NCI-H460 (cell line): ENCODE measurements at places on chromosomes 16 and 17. TPM values are rescaled to one million over a fixed set of nuclear protein-coding genes. Genes with fewer than 3 reads are reported as not detected.

DNA sequence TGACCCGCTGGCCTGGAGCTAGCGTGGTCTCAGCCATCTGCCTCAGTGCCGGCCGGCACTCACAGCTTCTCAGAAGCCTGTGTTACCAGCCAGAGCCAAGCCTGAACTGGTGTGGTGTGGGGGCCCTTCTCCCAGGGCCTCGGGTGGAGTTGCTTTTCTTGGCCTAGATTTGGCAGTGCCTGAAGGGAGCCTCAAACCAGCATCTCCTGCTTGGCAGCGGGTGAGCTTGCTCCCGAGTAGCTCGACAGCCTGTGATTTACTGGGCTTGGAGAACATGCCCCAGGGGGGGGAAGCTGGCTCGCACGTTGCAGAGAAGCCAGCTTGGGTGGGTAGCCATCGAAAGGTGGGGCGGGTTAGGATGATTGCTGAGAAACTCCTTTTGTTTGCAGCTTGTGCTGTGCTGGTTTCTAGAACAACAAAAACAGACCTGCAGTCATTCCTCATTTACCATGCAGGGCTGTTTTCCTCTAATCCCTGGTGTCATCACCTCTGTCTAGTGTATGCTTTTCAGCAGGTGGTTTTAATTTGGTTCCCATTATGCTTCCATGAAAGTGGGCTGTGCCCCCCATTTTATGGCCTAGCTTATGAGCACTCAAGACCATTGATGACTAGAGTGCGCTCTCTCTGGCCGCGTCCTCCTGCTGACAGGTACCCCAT is 42.2 kb downstream of the TBCD start:
- no peak for DNase-seq

DNA sequence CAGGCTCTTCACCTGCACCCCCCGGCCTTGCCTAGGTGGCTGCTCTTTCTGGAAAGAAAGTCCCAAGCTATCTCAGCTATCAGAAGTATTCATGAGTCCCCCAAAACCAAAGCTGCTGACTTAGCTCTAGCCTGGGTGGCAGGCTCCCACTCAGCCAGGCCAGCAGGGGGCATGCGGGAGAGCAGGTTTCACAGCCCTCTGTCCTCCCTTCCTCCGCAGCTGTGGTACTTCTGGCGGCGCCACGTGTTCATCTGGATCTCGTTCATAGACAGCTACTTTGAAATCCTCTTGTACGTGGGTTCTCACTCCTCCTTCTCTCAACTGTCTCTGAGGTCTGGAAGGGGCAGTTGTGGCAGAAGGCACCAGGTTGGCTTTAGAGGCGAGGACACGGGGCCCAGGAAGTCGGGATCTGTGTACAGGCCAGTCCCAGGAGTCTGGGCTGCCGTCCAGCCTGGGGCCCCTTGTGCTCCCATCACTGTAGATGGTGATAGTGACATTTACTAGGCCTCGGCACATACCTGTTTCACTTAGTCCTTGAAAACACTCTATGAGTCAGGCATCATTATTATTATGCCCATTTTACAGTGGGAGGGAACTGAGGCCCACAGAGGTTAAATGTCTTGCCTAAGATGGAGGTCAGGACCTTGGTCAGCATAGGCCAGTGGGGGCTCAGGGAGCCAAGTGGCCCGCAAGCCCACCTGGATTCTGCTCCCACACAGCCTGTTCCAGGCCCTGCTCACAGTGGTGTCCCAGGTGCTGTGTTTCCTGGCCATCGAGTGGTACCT is 12.9 kb downstream of the TRPV2 start:
- peak; percentile 46 for DNase-seq

DNA sequence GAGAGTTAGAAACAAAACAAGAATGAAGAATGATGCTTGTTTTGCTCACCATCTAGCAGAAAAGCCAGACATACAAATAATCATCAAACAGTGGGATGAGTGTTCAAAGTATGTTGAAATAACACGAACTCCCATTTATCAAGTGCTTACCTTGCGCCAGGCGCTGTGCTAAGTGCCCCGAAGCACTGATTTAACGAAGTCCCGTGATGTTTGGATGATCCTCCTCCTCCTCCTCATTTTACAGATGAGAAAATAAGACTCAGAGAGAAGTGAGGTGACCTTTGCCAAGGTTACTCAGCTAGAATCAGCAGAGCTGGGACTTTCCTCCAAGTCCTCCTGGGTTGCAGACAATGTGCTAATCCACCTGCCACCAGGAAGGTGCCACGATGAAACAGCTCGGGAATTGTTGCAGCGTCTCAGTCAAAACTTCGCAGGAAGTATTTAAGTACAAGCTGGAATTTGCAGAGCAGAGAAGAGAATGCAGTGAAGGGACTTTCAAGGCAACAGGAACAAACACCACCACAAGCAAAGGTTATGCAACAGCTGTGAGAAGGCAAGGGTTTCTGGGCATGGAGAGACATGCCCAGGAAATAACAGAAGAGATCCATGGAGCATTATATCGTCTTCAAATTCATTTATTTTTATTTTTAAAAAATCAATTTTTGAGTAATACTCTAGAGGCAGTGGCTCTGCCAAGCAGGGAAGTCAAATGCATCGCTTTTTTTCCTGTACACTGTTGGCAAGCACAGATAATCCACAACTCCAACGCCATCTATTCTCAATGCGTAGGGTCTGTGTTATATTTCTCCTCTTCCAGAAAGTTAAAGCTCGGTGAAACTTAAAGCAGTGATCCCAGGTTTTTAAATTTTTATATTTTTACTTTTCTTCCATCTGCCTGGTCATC is 11.1 kb downstream of the PRCD start:
- peak; percentile 31 for DNase-seq

DNA sequence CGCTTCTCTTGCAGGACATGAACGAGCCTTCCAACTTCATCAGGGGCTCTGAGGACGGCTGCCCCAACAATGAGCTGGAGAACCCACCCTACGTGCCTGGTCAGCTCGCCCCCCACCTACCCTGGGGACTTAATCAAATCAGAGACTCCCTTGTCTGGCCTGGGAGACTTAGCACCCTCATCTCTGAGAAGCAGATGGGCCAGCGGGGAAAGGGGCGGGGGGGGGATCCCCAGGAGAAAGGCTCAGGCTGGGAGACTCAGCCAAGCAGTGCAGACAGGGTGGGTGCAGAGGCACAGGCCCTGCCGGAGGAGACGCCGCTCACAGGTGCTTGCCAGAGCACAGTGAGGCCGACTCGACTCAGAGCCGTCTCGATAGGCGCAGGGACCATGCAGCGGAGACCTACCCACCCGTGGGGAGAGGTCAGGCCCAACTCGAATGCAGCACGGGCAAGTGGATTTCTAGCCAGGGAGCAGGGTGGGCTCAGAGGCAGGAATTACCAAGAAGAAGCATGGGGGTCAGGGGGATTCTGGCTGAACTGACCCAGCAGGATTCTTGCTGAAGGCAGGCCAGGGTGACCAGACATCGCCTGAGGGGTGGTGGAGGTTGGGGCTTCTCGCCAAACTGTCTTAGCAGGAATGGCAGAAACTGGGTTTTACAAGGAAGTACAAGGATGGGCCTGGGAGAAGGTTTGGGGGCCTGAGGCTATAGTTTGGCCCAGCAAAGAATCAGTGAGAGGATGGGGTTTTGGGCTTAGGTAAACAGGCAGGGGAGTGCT is 9.7 kb downstream of the GAA start:
- DNase-seq: no peak

DNA sequence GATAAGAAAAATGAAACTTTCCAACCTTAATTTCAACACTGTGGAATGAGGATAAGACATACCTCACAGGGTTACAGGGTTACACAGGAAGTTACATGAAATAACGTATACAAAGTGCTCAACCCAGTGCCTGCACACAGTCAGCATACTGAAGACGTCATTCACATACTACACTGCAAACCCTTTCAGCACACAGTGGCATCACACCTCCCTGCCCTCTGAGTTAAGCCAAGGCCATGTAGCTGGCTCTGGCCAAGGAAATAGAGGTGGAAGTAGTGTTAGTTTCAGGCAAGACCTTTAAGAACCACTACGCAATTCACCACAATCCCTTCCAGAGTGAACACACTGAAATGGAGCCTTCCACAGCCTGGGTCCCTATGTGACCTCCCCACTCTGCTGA is 46.6 kb upstream of the GSG1L start:
- no peak for DNase-seq

DNA sequence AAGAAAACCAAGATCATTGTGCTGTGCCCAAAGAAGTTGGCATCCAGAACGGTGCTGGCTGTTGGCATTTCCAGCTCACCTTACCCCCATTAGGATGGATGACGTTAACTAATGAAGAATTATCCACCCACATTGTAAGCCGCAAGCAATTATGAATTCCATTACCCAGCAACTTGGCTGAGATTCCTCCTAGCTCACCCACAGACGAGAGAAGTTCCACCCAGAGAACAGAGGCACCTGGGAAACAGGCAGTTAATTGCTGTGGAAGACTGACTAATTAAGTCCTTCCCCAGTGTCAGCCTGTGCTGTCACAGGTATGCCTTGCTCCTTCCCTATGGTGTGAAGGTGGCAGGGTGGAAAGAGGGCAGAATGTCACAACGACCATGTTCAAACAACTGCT is 456.2 kb upstream of the CDH5 start:
- DNase-seq: no peak

DNA sequence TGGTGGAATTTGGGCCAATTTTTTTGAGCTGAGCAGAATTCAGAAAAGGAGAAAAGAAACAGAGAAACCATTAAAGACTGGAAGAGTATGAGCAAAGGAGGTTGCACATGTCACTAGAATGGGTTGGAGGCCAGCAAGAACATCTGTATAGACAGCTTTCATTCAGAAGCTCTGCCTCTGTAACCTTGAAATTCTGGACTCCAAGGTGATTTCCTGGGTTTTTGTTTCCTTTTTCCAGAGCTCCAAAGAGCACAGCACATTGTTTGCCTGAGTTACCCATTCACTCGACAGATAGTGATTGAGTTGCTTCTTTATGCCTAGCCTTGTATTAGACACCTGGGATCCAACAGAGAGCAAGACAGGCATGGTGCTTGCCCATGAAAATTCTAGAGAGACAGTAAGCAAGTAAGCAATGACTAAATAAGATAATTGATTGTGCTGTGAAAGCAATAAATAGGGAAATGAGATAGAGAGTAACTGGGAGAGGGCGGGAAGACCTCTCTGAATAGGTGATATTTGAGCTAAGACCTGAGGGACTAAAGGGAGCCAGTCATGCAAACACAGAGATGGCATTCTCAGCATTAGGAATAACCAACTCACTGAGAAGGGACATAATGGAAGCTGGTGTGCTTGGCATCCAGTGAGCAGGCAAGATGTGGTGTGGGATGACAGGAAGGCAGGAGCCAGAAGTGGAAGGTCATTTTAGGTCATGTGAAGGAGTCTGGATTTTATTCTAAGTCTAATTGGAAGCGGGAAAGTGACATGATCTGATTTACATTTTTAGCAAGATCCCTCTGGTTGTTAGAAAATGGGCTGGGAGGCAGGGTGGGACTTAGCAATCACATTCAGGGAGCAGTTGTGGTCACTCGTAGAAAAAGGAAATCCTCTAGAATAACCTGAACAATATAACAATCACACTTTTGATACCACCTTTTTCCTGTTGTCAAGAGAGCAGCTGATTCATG is 197.5 kb downstream of the HS3ST3A1 start:
- DNase-seq: no peak

DNA sequence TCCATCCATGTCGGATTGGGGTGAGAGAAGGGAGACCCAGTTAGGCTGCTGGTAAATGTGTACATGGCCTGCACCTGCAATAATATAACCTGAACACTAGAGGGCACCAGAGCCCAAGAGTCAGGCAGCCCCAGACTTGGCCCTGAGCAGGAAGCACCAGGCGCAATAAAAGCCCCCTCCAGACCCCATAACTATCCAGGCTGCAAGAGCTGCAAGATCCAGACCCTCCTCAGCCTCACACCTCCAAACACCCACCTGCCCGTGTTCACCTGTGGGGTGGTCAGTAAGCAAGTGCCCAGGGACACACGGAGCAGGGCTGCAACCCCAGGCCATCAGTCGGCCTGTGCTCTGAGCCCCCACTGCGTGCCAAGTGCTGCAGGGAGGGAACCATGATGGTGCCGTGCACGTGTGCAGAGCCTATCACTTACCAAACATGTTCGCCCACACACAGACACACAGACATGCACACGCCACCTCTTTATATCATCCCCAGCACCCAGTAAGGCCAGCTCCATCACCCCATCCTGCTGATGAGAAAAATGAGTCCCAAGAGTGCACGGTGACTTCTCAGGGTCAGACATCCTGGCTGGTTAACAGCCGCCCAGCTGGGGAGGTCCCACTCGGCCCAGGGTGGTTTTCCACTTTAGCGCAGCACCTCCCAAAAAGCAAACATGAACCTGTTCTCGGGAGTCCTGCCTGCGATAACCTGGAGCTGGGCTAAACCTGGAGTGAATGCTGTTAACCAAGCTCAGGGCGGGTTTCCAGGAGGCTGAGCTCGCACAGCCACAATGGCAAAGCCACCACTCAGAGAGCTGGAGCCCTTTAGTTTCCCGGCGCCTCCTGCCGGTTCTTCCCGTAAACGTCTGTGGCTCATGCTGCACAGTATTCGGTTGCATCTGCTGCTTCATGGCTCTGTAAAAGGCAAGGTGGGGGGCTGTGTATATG is 439.8 kb downstream of the SOX9 start:
- peak; percentile 41 for DNase-seq

DNA sequence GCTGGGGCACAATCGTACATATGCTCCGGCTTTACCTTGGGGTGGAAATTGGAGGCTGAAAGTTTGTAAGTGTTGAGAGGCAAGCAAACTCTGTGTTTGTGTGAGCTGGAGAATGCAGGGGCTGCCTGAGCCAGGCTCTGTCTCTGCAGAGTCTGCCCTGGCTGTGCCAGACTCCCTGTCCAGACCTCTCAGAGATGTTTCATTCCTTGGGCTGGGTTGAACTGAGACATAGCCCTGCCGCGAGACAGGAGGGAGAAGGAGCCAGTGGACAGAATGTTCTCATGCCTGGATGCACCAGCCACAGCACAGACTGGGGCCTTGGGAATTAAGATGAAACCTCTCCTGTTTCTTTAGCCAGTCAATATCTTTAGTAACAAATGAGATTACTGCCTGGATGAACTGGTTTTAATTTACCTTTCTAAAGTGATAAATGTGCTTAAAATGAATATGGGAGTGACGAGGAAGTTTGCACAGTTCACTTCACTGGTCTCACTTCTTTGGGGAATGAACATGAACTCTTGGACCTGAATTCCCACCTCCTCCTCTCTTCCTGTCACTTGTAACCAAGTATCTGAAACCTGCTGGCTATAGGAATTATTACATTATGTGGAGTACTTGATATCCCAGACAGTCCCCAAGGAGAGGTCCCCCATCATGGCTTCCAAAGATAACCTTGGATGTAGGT is 40.1 kb downstream of the YPEL2 start:
- DNase-seq: no peak

- DNase-seq: no peak
These were observed 17.7 kb upstream of the ADCY9 start for GRCh38 chr16:4133897-4134372.

DNA sequence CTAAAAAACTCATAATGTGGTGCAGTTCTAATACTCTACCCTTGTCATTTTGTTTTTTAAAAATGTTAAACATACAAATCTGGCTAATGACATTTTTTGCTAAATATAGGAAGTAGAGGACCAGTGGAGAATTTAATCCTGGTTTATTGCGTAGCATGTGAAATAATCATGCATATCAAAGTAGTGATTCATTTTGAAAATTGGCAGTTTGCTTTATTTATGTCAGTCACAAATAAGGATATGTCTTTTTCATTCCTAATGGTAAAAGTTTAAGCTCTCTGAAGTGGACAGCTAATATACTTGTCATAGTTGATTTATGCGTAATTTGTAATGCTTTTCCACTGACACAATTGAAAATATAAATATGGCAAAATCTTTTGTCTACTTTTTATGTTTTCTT is 224.2 kb downstream of the BCAS3 start:
- no peak for DNase-seq

The ABCC12 gene
- not detected in 2 replicates for total RNA-seq

The KRTAP2-2 gene
- total RNA-seq: not detected in 2 replicates

The TNFRSF17 gene
- total RNA-seq: not detected in 2 replicates

The TBC1D3C gene
- total RNA-seq: not detected in 2 replicates
